SJSA1 (cell line): ENCODE measurements at places on chromosomes 11 and 22. TPM values are rescaled to one million over a fixed set of nuclear protein-coding genes. Genes with fewer than 3 reads are reported as not detected.

DNA sequence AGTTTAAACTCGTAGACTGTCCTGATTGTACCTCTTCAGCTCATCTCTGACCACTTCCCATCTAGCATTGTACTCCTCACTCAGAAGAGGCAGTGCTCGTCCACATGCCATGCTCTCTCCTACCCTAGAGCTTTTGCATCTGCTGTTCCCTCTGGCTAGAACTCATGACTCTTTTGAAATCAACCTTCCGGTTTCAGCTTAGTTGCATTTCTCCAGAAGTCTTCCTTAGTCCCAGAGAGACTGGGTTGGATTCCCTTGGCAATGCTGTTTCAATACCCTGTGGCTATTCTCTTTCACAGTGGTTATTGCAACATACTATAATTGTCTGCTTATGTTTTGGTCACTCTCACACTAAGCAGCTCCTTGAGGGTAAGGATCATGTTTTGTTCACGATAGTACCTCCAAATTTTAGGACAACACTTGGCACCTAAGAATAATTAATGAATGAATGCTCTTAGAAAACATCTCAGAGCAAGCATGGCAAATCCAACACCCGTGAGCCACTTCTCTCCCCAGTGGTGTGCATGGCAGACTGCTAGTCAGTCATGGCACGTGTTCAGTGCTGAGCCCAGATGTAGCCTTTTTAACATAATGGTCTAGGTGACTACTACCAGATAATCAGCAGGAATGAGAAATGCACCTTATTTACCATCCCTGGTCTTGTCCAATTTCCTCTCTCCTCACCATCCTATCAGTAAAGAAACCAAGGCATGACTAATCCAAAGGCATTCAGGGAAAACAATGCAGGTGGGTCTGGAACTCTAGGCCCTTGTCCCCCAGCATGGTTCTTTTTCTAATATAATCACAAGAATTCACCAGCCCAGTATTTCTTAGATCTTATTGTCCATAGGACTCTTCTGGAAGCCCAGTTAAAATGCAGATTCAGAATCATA lies 14.5 kb downstream of the SEPTIN3 start:
- DNase-seq, result no peak

GRCh38 chr11:73538381-73538872 lies 59.5 kb downstream of the FAM168A start:
- no peak for DNase-seq

DNA sequence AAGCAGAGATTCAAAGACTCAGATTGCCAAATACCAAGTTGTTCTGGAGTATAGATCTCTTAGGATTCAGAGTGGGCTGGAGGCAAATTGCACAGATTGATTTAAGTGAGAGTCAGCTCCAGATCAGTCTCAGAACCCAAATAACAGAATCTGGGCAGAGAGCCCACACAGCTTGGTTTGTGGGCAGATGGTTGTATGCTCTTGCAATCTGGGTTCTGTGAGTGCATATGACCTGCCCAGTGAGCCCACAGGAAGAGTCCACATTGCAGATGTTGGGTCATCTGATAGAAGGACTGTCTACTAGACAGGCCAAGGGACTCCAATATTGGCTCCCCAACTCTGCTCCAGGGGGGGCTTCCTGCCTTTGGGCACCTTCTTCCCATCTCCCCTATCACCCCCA lies 65.9 kb downstream of the ADAMTS15 start:
- DNase-seq, result no peak

DNA sequence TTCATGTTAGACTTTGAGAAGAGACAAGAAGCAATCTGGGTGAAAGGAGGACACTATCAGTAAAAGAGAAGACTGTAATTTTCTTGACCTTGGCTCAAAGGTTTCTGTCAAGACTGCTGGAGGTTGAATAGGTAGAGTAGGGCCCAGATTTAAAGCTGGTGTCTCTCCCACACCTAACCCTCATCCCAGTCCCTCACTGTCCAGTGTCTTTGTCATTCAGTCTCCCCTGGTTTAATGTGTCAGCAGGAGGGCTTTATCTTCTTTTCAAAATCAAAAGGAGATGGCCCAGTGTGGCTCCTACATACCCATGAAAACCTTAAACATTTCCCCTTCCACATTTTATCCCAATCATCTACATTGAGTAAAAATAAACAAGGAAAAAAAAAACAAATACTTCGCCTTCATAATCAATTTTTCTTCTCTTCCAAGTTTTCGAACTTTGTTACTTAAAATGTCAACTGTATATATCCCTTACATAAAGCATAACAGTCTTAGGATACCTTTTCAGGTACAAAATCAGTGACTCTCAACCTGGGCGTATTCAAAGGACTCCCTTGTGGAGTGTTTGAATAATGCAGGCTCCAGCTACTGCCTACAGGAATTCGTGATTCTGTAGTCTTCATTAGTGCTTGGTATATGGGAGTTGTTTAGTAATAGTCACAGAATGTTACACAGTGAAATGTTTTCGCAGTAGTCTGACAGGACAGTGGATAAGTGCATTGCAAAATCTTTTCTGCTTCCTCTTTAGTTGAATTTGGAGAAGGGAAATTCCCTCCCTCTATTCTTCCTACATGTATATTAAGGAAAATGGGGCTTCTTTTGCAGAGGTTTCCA lies 87.2 kb downstream of the FAT3 start:
- no peak for DNase-seq

DNA sequence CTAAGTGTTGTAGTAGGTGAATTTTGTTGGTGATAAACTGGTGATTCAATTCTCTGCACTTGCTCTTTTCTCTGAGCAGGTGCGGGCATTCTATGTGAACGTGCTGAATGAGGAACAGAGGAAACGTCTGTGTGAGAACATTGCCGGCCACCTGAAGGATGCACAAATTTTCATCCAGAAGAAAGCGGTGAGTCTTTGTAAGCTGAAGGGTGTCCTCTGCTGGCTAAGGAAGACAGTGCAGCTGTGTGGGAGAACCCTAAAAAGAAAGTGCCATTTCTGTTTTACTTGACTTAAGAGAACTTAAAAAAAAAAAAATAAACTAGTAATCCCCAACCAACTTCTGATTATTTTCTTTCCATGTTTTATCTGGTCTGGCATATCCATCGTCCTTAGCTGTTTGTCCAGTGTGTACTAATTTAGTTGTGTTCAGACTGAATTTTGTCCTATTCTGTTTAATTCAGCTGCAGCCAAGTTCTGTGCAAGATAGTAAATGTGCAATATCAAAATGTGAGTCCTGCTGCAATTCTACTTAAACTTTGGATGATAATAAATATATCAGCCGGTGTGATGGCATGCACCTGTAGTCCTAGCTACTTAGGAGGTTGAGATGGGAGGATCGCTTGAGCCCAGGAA lies 29.6 kb downstream of the CAT start:
- no peak for DNase-seq

- DNase-seq, result no peak
Measured at GRCh38 chr22:36552289-36552688, 23.3 kb upstream of the EIF3D start.

GRCh38 chr22:36325154-36326031 lies 62.4 kb downstream of the MYH9 start:
- DNase-seq, result peak; percentile 80

DNA sequence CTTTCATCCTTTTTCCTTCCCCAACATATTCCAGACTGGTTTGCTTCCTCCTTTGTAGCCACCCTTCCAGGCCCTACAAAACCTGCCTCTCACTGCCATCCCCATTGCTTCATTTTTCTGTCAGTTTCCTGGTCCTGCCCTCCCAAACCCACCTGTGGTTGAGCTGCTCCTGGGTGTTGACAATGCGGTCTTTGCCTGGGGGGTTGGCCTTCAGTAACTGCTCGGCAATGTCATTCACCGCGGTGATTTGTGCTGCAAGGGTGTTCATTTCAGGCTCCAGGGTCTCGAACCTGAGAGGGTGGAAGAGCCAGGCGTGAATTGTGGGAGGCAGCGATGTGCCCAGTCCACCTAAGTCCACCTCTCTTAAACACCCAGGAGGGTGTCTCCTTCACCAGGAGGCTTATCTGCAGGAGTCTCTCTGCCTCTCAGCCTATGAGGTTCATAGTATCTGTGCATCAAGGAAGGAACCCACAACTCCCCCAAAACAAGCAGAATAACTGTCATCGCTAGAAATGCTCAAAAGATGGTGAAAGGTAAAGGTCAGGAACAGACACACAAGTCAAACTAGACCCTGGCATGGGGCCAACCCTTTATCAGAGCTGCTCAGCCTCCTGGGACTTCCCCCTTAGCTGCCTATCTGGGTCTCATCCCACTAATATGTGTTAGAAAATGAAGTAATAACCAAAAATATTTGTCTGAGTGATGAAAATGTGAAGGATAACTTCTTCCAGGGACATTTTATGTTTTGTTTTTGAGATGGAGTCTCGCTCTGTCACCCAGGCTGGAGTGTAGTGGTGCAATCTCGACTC lies 23.9 kb upstream of the RBM4B start:
- no peak for DNase-seq

GRCh38 chr11:75831915-75832502 lies 17.0 kb downstream of the UVRAG start:
- no peak for DNase-seq

DNA sequence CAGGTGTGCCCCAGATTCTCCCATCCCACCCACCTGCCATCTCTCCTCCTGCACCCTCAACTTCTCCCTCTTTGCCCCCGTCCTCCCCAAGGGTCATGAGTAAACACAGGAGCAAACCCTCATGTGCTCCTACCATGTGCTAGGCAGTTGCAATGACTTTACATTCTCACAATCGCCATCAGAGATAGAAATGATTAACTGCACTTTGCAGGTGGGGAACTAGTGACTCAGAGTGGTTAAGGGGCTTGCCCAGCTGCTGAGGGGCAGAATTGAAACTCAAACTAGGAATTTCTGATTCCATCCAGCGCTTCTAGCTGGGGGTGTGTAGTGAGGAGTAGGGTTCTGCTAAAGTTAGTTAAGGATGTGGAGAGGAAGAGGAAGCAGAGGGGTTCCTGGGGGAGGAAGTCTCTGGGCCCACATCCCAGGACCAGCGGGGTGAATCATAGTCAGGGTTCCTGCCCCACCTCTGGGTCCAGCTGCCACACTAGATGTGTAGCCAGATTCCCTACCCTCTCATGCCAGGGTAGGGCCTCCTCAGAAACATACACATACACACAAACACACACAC lies 16.0 kb upstream of the PRG2 start:
- no peak for DNase-seq

DNA sequence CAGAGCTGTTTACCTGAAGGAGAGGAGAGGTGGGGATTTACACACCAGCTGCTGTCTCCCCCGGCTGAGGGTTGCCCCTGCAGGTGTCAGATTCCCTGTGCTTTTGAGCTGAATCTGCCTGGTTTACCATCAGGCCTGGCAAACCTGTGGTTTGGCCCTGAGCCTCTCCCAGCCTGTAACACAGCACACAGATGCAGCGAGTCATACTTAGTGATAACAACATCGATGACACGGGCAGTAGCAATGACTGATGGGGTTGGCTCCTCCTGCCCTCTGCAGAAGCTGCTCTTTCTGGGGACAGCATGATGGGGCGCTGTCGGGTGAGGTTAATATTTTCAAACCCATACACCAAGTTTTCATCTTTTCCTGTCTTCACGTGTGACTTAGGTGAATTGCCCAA lies 380.0 kb upstream of the B3GAT1 start:
- no peak for DNase-seq

DNA sequence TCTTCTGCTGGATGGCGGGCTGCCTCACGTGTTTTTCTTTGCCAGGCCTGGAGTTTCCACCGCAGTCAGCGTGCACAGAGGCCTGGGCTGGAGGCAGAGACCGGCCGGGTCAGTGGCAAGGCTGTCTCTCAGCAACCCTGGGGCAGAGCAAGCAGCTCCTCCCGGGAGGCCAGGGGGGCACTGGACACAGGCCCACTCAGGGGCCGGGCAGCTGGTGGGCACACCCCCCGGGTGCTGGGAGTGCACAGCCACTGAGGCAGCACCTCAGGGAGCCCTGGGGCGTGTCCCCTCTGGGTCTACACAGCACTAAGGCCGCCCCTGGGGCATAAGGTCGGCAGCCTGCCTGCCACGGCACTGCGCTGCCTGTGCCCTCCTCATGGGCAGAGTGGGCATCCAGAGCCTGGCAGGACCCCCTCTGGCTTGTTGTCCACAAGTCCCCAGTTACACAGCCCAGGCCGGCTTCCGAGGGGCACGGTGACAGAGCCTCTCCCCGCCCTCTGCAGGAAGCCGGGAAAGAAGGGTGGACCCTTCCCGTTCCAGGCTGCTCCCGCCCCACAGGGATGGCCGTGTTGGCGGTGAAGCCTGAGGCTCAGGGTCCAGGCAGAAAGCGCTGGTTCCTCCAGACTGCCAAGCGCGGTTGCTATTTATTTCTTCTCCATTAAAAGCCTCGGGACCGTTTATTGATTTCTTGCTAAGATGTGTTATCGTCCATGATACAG lies 18.5 kb upstream of the TH start:
- DNase-seq, result no peak

DNA sequence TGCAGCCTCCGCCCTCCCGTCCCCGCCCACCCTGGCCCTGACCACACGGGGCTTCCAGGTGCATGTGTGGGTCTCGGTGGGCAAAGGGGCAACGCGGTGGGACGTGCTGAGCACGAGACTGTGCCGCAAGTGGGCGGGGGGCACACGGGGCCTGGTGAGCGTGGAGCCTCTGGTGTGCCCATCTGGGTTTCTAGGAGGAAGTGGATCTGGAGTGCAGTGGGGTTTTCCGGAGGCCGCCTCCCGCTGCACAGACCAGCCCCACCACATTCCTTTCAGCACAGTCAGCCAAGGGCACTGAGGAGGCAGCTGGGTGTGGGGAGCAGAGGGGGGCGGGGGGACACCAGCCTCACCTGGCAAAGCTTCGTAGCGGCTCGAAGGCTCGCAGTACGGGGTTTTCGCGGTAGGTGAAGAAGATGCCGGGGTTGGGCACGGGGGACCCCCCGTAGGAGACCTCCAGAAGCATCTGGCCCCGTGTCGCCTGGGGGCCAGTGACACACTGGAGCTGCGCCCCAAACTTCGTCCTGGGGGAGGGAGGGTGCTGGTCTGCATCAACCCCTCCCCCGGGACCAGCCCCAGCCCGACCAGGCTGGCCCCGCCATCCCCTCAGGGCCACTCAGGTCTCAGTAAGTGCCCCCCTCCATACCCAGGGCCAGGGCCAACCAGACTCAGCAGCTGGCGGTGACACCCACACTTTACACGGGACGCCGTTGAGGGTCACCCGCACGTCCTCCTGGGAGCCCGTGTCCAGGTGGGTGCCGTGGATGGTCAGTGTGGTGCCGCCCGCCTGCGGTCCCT lies 12.4 kb upstream of the MAPK11 start:
- DNase-seq, result peak; percentile 64

GRCh38 chr11:74710281-74710938 lies 20.8 kb downstream of the CHRDL2 start:
- peak; percentile 20 for DNase-seq

- no peak for DNase-seq
Measured at GRCh38 chr11:74699615-74700396, 31.4 kb downstream of the CHRDL2 start.

GRCh38 chr11:46144741-46145140 lies 23.5 kb upstream of the PHF21A start:
- DNase-seq, result no peak

Gene ATP5MG
- total RNA-seq, result 51.1 and 55.4 TPM in 2 replicates

Gene OR10W1
- total RNA-seq, result not detected in 2 replicates

Gene PLAAT4
- 32.1 and 37.3 TPM in 2 replicates for total RNA-seq

Gene SHISAL1
- total RNA-seq, result 1.5 and 2.4 TPM in 2 replicates

Gene ZNF214
- not detected in 2 replicates for total RNA-seq

Gene CASP5
- total RNA-seq, result not detected in 2 replicates

Gene CRYBB2
- 0.21 TPM in 1 of 2 replicates, not detected in the other for total RNA-seq

Gene CREB3L1
- 12.1 and 22.7 TPM in 2 replicates for total RNA-seq

Gene DDIAS
- total RNA-seq, result 4.8 and 10.3 TPM in 2 replicates

Gene VWCE
- total RNA-seq, result 0.03 and 0.26 TPM in 2 replicates

Gene MYO7A
- total RNA-seq, result not detected in 2 replicates
